Memory B cell (primary cell): ENCODE measurements at places on chromosomes 3 and 15.

DNA sequence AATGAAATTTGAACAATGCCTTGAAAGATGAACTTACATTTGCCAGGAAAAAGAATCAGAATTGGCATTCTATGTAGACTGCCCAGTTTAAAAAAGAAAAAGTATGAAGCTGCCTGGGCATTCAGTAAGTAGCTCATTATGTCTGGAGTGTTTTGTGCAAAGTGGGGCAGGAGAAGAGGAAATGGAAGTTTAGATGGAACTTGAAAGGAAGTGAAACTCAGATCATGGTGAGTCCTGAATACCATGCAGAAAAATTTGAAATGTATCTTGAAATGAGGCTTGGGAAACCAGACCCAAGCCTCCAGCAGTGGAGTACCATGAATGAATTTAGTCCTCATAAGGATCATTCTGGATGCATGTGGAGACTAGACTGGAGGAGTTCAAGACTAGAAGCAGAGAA is 4.8 kb upstream of the MORC1 start:
- no peak for DNase-seq

DNA sequence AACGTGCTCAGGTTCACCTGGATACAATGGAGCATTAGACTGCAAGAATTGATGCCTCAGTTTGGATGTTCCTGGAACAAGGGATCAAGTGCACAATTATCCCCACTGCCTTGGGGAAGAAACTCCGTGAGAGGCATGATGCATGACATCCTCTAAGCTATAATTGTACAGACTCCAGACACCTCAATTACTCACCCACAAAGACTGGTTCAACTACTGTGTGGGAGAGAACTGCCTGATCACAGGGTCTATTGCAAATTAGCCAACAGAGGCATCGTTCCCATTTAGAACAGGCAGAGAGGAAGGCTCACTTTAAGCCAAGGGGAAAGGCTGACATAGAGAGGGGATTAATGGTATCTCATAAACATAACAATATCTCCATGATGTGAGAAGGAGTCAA is 43.5 kb downstream of the ARRDC4 start:
- no peak for DNase-seq

DNA sequence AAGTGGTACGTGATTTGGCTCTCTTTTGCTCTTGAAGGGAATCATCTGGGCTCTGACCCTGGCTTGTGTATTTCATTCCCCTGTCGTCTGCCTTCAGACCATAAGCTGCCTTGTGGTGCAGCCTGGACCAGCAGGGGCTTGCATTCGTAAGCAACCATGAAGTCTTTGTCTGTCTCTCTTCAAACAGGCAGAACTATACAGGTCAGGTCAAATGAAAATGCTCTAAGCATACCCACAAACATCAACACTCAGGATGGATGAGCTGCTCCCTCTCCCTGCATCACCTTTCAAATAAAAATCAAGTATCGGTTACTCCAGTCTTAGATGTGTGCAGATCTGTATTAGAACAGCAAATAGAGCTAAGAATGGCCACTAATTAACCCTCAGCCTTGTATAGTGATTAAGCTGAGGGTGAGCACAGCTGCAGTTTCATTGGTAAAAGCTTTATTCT is 268.6 kb upstream of the UBE2E1 start:
- no peak for DNase-seq

DNA sequence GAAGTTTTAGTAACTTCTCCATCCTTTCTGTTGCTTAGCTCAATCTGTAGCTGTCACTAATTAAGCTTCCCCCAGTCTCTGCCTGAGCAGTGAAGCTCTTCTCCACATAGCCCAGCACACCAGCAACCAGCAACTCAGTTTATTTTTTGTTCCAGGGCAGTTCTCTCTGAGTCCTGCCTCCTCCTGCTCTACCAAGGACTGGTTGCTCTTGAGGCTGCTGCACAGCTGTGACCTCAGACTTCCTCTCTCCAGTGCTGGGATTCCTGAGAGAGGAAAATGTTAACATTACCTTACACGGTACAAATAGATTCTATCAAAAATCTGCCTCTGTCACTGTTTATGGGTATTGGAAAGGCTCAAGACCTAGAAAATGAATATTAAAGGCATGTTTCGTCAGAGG is 294.7 kb downstream of the OXSM start:
- DNase-seq: no peak

DNA sequence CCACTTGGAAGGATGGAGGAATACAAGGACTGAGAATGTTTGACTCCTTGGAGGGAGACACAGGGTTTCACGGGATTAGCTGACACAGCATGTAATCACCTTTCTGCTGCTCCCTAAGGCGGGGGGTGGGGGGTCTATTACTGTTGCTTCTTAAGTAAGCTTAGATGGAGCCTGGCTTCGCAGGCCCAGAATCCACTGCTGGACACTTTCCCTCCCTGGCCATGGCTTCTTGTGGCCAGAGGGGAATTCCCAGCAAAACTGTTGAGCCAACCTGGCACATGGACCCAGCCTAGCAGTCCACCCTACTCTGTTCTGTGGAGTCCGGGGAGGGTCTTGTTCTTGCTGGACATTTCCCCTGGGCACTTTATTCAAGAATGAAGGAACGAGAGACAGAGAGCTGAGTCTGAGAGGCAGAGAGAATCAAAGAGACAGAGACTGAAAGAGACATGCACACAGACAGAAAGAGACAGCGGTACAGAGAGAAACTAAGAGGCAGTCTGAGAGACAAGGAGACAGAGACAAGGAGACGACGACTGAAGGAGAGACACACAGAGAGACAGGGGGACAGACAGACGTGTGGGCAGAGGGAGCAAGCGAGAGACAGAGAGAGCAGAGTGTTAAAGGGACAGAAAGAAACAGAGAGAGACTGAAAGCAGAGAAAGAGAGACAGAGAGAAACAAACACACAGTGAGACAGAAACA is 55.6 kb upstream of the DLG1 start:
- no peak for DNase-seq

GRCh38 chr3:17553080-17553479 is 189.4 kb downstream of the TBC1D5 start:
- DNase-seq: no peak

DNA sequence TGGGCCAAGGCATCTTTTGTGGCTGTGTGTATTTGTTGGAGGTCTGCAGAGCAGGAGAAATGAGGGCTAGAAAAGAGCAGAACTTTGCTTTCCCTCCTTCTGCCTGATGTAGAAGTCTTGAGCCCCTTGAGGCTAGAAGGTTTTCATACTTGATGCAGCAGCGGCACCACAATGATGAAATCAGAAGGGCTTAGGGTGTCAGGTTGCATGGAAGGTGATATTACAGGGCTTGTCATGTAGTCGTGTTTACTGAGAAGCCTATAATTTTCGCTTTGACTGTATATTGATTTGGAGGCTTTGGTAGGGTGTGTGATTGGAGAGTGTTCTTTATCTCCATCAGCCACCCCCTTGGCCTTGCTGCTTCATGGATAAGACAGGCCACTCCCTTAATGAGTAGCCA is 339.8 kb downstream of the THSD4 start:
- no peak for DNase-seq

GRCh38 chr15:98738689-98739401 is 90.5 kb downstream of the IGF1R start:
- DNase-seq: no peak

GRCh38 chr3:171339598-171339997 is 120.6 kb downstream of the TNIK start:
- no peak for DNase-seq

GRCh38 chr15:57795261-57795660 is 88.7 kb downstream of the POLR2M start:
- no peak for DNase-seq

DNA sequence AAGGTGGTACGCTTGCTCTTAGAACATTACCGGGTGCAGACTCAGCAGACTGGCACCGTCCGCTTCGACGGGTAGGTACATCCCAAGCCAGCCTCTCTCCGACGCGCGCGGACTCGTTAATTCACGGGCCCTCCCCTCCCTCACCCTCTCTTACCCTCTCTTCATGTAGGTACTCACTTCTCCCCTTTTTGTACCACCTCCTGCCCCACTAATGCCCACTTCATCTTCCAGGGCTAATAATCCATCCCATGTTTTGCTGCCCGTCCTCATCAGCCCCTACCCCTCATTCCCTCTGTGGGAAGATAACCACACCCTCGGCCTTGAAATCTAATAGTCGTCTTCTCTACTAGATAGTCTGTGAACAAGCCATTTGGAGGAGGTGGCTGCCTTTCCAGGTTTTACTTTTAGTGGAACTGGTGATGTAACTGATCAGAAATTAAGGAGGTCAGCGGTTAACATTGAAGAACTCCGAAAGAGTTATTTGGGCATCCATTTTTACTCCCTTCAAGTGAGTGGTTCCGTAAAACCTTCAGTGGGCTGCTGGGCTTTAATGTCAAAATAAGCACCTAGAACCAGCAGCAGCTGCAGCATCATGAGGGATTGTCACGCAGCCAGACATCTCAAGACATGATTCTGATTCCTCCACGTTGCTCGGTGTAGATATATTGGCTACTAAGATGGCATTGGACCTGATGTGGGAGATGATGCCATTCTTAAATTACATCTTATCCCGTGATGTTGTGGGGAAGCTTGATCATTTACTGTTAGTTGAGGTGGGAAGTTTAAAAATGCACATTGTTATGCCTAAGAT is 1.3 kb downstream of the FEM1B start:
- no peak for DNase-seq

DNA sequence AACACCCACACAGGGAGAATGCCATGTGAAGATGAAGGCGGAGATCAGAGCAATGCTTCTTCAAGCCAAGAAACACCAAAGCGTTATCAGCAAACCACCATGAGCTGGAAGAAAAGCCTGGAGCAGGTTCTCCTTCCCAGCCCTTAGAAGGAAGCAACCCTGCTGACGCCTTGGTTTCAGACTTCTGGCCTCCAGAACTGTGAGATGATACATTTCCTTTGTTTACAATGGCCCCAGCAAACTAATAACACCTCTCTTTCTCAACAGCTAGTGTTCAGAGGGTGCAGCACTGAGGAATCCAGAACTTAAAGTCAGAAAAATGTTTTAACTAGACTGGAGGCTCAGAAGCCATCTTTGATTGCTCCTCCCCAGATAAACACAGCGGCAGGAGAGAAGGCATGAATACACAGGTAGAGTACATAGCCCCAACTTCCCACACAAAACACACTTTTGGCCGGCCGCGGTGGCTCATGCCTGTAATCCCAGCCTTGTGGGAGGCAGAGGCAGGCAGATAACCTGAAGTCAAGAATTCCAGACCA is 132.4 kb upstream of the LPP start:
- DNase-seq: no peak
